ENCODE measurements at places on chromosomes 2 and 18.

DNA sequence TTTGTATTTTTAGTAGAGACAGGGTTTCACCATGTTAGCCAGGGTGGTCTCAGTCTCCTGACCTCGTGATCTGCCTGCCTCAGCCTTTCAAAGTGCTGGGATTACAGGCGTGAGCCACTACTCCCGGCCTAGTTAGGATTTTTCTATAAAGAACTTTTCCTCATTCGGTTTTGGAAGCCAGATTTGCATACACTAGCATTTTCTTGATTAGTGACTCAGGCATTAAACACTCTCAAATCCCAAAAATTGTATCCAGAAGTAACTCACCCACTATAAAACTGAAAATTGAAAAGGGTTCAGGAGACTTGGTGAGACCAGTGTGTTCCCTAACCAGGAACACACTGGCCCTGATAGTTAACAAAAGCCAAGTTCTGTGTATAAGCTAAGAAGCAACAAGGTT lies 25.2 kb downstream of the EIF2AK3 start:
- DNase-seq, result no peak

GRCh38 chr2:173715441-173715840 lies 249.7 kb downstream of the SP3 start:
- no peak for DNase-seq

DNA sequence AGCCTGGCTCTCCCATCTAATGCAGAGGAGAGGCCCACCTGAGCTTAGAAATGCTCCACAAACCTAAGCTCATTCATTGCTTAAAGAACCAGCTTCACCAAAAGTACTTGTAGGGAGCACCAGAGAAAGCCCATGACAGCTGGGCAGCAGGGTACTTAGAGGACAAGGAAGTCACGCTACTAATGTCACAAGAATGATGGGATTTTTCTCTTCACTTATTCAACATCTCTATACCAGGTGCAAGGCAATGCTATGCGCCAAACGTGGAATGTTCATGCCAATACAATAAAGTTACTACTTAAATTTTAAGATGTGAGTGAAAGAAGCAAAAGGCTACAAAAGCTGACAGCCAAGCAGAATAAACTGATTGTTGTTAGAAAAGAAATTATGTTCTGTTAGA lies 36.0 kb downstream of the LONRF2 start:
- no peak for DNase-seq

- DNase-seq, result no peak
Observed at GRCh38 chr2:50018292-50018691, 864.0 kb upstream of the FSHR start.

- no peak for DNase-seq
Observed at GRCh38 chr18:10543277-10543676, 17.4 kb downstream of the NAPG start.

DNA sequence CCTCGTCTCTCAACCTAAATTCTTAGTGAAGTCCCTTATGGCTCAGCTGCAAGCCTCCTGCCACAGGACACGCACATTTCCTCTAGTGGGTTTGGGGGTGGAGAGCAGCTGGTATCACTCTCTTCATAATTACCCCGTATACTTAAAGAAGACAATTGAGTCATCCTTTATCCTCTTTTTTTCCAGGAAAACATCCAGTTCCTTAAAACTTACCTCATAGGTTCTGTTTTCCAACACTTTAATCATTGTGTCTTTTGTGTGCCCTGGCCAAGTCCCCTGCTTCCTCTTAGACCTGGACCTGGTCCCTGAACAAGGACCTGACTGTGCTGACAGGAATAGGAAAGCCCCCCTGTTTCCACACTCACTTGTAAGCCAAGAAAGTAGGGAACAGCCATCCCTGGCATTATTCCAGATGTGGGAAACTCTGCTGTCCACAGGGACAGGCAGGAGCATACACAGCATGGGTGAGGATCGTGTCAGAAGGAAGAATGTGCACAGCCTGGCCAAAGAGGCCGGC lies 42.3 kb upstream of the MYO1B start:
- no peak for DNase-seq

- no peak for DNase-seq
Observed at GRCh38 chr2:219059725-219060682, 717 bp downstream of the IHH start.

- DNase-seq, result no peak
Observed at GRCh38 chr2:185952100-185952499, 213.5 kb downstream of the FSIP2 start.

DNA sequence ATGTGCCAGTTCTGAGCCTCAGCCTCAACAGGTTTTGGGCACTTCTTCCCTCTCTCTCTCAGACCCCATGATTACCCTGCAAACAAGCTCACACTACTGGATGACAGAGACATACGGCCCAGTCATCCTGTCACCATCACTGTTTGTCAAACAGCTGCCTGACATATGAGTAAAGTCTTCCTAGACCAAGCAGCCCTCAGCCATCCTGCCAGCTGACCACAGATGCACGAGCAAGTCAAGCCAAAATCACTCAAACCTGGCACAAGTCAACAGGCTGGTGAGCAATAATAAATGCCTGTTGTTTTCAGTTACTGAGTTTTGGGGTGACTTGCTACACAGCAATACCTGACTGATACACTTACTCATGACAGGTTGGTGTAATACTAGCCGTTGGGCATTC lies 75.5 kb upstream of the KLF7 start:
- DNase-seq, result no peak

GRCh38 chr2:134429886-134430285 lies 176.0 kb downstream of the MGAT5 start:
- DNase-seq, result no peak

DNA sequence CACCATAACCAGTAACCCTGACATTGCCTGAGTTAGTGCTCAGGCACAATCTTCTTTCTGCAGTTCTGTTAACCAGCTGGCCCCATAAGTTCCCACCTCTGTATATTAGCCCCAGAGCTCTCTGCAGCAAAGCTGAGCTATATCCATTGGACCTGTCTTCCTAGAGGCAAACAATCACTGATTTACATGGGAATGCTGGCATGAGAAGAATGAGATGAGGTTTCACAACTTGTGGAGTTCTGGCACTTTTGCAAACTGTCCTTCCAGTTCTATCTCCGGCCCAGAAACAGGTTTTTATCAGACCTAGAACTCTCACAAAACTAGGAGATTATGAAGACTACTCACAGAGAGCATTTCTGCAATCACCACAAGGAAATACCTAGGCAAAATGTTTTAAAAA lies 7.9 kb upstream of the CCBE1 start:
- no peak for DNase-seq

DNA sequence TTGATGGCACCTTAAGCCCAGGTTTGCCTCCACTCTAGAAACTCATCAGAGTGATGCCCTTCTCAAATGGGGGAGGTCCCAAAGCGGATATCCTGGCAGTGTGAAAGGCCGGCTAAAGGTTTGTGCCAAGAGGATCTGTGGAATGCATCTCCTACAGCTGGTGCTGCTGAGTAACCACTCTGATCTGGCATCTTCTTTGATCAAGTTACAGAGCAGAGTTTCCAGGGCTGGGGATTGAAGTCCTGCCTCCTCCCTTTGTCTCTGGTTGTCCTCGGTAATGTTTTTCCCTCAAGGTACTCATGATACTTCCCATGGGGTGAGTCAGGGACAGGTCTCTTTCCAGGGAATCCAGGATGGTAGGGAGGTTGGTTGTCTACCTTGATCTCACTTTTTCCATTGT lies 24.6 kb downstream of the PRKRA start:
- DNase-seq, result no peak

DNA sequence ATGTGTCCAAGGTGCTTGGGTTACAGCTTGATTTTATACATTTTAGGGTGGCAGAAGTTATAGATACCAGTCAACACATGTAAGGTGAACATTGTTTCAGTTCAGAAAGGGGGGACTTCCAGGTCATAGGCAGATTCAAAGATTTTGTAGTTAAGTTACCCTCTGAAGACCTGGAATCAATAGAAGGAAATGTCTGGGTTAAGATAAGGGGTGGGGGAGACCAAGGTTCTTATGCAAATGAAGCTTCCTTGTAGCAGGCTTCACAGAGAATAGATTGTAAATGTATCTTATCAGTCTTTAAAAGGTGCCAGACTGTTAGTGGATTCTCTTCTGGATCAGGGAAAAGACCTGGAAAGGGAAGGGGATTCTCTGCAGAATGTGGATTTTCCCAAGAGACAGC lies 42.4 kb downstream of the BMPR2 start:
- no peak for DNase-seq

GRCh38 chr18:6414118-6414722 lies 491 bp downstream of the L3MBTL4 start:
- DNase-seq, result no peak

GRCh38 chr18:54780285-54780861 lies 47.9 kb upstream of the RAB27B start:
- DNase-seq, result no peak

GRCh38 chr2:181165199-181165868 lies 184.9 kb downstream of the UBE2E3 start:
- no peak for DNase-seq

- no peak for DNase-seq
Observed at GRCh38 chr2:128237081-128237534, 81.6 kb downstream of the HS6ST1 start.

GRCh38 chr2:120737340-120738101 lies 1.9 kb downstream of the GLI2 start:
- no peak for DNase-seq

- DNase-seq, result no peak
Observed at GRCh38 chr18:59834267-59834666, 65.5 kb upstream of the PMAIP1 start.

- DNase-seq, result no peak
Observed at GRCh38 chr18:10201659-10202058, 252.8 kb upstream of the APCDD1 start.

DNA sequence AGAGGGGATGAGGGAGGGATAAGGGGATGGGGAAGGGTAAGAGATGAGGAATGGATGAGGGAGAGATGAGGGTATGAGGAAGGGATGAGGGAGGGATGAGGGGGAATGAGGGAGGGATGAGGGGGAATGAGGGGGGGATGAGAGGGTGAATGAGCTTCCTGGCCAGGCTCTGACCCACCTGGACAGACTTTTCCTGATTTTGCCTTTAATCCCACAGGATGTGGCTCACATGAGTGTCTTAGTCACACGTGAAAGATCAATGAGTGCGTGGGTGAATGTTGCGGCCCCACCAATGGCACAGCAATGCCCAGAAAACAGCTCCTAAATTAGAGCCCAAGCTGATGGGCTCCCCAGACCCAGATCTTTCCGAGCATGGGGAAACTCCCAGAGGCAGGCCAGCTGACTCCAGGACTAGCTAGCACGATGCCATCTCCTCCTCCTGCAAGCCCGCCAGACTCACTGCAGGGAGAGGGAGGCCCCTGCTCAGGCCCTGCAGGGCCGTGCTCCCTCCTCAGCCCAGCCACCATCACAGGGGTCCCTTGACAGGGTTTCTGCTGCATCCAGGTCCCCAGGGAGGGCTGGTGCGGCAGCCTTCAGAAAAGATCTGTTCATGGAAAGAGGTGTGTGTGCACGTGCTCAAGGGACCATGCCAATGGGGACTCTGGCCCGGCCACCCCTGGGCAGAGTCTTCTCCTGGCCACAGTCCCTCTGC lies 41.4 kb downstream of the AQP12A start:
- no peak for DNase-seq

GRCh38 chr18:24731158-24731557 lies 270.7 kb downstream of the HRH4 start:
- DNase-seq, result no peak

GRCh38 chr2:120174963-120175581 lies 48.1 kb downstream of the TMEM185B start:
- DNase-seq, result no peak

DNA sequence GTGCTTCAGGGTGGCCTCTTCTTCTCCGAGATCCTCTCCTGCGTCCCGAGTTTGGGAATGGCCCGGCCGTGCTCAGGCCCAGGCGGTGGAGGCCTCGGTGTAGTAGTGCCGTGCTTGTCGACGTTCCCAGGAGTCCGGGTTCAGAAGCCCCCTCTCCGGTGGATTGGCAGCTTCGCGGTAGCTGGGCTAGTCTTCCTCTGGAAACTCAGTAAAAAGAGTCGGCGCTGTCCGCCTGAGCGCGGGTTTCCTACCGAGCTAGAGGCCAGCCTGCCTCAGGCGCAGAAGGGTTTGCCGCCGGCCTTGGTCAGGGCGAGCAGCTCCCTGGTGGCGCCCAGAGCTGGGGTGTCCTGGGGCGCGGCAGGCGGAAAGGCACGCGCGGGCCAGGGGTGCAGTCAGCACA lies 3.2 kb downstream of the RALBP1 start:
- DNase-seq, result no peak

DNA sequence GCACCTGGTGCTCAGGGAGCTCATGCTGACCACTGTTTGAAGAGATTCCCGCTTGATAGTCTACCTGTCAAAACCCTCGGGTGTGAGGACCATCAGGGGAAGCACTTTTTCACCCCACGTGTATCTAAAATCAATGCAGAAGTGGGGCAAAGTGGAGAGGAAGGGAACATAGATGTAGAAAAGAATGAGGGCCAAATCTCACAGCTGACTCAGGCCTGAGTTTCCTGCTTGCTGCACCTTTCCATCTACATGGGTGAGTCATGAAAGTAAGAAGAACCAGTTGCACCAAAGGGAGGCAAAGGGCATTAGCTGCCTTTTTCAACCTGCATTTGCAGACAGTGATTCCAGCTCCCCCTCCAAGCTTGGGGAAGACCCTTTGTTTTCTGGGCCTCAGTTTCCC lies 100.2 kb upstream of the MYCN start:
- no peak for DNase-seq
